ENCODE measurements at places on chromosomes 1 and 21.

GRCh38 chr1:231964961-231965360 lies 338.4 kb downstream of the DISC1 start:
- no peak for DNase-seq

- no peak for DNase-seq
Observed at GRCh38 chr1:233677690-233678354, 63.9 kb downstream of the KCNK1 start.

DNA sequence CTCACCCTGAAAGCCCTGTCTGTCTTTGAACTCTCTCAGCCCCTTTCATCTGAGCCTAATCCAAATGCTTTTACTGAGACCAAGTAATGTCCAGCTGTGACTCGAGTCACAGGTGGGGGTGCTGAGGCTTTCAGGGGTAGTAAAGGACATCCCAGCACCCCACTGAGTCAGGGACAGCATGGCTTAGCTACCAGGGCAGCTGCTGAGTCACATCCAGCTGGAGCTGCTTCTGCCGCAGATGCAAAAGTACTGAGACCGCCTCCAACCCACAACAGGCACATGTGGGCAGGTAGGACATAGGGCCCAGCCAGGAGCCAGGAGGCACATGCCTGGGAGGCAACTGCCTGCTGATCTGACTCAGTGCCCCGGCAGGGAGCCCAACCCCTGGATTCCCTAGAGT lies 6.7 kb upstream of the VSIG8 start:
- DNase-seq = no peak

DNA sequence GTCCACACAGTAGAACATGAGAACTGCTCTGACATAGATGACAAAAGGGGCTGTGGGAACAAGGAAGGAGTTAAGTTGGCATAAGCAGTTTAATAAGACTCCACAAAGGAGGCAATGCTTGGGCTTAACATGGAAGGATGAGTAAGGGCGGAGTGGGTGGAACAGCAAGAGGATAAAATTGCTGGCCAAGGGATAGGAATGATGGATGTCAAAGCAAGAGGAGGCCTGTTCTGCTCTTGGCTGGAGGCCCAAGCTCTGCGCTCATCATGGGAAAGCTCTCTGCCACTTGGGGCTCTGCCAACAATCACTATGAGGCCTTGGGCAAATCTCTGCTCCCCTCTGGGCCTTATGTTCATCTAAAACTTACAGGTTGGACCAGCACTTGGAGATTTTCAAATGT lies 98.3 kb upstream of the CAMK1G start:
- no peak for DNase-seq

DNA sequence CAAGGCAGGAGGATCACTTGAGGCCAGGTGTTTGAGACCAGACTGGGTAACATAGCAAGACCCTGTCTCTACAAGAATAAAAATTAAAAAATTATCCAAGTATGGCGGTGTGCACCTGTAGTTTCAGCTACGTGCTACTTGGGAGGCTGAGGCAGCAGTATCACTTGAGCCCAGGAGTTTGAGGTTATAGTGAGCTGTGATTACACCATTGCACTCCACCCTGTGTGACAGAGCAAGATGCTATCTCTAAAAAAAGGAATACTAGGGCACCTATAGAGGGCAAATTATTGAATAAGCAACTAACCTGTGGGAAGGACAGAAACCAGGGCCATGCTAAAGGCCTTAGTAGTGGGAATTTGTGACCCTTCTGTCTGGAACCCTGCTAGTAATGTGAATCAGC lies 86.1 kb downstream of the TENT5C start:
- no peak for DNase-seq

- no peak for DNase-seq
Observed at GRCh38 chr1:188423073-188423472, 1594.3 kb downstream of the PLA2G4A start.

DNA sequence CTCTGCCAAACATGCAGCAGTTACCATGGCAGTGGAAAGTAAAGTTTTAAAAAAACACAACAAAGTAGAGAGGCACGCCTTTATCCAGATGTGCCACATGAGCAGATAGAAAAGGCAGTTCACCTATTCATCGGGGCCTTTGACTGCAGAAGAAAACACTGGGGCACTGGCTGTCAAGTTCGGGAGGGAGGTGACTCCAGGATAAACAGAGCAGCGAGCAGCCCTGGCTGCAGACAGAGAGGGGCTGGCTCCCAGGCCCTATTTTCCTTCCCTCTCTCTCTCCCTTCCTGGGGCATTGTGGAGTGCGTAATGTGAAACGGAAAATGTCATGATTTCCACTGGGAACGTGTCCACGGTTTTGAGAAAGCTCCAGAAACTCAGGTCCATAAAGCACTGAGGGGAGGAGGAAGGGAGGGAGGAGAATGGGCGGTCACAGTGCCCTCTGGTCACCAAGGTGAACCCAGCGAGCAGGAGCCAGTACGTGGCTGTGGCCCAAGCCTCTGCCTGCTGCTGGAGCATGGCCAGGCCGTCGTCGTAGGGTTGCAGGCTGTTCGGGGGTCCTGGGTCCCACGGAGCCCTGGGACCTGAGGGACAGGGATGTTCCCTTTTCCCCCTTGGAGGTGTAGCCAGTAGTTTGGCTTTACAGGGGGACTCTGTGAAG lies 114.7 kb upstream of the IRF2BP2 start:
- no peak for DNase-seq

DNA sequence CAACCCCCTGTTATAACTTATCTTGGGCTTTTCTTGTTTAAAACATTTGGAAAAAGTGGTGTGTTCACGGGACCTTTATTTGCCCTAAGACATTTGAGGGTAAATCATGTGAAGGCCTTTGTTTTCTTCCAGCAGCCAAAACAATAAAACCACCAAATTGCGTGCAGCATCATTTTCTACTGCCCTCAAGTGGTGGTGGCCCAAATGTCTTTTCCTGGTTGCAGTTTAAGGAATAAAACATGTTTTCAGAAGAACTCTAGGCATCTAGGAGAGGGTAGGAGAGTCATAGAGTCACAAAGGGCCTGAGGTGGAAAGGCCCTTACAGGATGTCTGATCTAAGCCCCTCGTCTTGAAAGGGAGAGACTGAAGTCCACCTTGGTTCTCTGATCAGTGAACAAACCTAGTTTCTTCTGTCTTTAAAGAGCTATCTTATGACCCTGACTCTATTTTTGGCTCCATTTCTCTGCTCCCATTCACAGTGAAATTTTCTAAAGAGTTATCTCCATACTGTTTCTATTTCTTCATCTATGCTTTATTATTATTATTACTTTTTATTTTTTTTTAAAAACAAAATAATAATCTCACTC lies 16.0 kb upstream of the EPS15 start:
- DNase-seq = no peak

All from esophagus squamous epithelium (tissue), 5 donors.